ENCODE measurements at places on chromosomes 7 and 10.

DNA sequence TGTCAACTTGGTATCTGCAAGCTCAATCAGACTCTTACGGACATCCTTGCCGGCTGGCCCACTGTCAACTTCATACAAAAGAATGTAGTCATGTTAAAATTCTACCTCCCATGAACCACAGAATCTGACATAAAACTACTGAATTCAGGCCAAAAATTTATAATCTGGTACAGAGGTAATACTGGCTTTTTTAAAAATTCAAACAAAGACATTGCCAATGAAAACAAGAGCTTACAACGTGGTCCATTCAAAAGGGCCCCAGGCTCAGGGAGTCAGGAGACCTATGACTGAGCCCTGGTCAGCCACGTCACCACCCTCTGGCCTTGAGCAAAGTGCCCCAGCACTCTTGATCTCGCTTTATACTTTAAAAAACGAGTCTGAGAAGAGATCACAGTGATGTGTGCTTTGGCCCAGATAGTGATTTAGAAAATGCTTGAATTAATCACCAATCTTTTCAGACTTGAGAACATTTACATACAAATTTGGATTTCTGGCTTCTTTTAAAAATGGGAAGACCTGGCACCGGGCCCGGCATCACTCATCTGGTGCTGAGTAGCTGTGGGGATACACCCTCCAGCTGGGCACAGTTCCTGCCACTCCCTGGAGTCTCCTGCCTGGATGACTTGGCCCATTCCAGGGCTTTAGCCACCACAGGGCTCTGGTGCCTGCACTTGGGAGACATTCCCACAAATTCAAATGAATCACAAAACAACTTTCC lies 94.1 kb downstream of the PIP4K2A start:
- DNase-seq, result peak; percentile 69

- DNase-seq, result peak; percentile 17
These were observed 3.0 kb upstream of the HOXA7 start for GRCh38 chr7:27159266-27160144.

- no peak for DNase-seq
These were observed 79.3 kb upstream of the TNS3 start for GRCh38 chr7:47661051-47661714.

DNA sequence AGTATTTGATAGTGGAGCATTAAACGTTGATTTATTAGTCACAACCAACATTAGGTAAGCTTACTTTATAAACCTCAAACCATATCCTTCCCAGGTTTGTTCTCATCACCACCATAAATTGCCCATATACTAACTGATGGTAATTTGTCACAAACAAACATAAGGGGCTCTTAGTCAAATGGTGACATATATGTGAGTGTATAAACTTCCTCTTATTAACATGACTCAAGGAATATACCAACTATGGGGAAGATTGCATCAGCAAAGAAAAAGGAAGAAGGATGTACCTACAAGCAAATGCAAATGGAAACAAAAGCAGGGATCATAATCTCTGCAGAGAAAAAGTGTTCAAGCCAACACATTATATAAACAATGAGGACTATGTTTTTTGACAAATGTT lies 418.2 kb upstream of the AKR1E2 start:
- DNase-seq, result no peak

DNA sequence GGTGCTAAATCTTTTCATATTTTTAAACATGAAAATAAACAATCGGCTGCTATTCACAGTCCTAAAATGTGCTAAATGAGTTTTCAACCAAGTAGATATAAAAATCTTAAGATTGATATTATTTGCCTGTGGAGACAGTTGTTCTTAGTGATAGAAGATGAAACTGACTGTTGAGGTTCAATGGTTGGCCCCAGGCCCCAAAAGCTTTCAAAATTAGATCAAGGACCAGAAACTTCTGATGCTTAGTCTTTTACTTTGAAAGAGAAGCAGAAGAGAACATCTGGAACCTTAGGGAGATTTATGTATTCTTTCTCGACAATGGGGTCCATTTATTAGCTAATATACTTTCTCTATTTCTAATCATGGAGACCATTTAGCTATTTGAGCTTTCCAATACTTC lies 155.8 kb downstream of the REEP3 start:
- no peak for DNase-seq

GRCh38 chr10:67043041-67043440 lies 117.2 kb downstream of the LRRTM3 start:
- no peak for DNase-seq

DNA sequence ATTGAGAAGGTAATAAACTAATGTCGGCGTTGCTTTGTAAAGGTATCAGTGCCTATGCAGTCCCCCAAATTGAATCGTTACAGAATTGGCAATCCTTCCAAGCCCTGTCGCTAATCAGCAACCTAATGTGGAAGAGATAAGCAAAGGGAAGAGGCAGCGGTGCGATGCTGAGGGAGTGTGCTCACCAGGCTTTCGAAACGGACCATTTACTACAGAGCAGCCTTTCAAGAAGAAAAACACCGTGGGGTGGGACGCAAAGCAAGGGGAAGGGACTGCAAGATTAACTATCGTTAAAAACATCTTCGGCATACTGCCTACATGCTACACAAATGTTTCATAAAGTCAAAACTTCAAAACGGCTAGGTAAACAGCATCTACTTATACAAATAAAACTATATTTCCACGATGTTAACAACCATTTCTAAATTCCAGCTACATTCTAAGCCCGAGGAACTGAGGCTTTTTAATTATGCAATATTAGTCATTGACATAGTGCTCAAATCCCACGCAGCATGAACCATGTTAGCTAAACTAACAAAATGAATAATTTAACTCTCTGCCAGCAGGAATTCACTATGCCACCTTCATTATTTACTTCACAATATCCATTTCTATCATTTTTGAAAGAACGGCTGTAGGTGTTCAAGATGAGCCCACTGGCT lies 85.2 kb downstream of the CHCHD3 start:
- no peak for DNase-seq

DNA sequence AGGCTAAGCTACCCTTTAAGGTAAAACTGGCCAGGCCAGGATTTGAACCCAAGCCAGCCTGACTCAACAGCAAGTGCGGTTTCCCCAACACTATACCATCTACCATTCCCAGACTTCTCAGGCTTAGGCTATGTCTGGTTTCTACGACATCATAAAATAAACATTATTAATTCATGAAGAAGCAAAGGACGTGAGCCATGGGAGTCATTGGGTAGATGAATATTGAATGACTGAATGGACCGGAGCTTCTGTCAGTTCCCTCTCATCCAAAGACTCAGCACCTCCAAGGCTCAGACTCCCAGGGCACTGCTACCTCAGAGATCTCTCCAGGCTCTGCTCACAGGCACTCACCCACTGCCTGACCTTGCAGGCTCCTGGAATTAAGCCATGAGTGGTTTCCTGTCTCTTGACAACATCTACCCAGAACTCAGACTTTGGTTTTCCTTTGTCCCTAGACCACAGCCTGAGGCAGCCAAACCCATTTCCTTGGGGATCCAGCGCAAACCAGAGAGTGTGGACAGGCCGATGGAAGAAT lies 64.6 kb upstream of the STEAP1B start:
- DNase-seq, result peak; percentile 78

DNA sequence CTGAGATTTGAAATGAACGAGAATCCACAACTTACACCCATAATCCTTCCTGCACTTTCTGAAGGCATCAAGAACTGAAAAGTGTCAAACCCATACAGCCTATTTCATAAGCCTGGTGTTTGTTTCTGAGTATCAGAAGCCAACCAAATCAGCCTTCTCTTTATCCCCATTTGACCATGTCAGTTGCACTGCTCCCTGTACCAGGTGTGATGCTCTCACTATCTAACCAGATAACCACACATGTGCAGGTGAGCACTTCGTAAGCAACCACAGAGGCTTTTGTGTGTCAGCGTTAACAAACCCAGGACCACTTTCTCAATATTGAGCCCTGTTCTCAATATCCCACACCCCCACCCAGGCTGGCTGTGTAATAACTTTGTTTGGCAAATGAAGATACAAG lies 114.4 kb downstream of the DOCK4 start:
- no peak for DNase-seq

- no peak for DNase-seq
These were observed 5.3 kb downstream of the NUDT1 start for GRCh38 chr7:2247141-2247995.

DNA sequence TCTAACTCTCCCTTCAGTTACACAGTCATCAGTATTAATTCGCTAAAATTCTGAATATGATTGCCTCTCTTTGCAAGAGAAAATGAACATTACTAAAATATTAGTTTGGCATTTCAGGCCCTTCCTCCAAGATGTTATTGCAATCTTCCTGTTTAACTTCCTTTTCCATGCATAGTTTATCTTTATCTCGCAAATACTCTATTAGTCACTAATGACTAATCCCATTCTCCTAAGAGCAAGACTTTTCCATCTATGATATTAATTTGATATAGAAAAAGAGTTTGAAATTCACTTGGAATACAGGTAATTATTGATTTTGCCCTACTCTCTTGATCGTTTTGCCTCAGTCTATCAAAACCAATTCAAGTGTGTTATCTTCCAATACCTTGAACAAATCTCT lies 41.8 kb upstream of the SEMA3A start:
- DNase-seq, result no peak

- no peak for DNase-seq
These were observed 123.9 kb downstream of the TNS3 start for GRCh38 chr7:47458057-47458456.

DNA sequence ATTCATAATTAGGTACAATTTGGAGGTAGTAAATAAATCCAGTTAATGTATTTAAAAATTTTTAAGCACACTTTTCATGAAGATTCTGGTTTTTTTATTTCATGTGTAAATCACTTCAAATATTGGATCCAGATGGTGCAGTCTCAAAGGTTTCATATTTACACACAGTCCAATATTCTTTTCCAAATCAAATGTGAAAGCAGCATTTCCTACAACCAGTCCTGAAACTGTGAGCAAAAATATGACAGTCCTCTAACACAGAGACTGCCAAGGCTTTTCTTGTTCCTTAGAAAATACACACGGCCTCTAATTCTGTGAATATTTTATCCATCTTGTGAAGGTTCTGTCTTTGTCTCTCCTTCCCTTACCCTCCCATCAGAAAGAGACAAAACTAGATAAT lies 645.9 kb downstream of the ARL4A start:
- DNase-seq, result no peak

GRCh38 chr7:43764039-43764761 lies 5.7 kb downstream of the BLVRA start:
- DNase-seq, result no peak

GRCh38 chr7:151821226-151821625 lies 55.7 kb downstream of the PRKAG2 start:
- DNase-seq, result no peak

DNA sequence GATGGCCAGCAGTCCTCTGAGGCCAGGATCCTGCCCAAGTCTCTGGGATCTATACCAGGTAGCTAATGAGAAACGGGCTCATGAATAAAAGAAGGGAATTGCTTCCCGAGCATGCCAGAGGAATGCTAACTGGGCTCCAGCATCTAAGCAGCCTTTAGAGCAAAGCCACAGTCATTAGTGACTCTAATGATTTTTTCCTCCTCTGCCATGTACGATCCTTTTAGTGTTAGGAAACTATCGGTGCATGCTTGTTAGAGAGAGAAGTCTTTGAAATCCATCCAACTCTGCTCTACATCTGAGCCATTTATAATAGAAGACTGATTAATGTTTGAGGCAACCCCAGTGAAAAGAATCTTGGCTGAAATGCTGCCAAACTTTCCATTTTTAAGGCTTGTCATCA lies 124.9 kb upstream of the TCERG1L start:
- peak; percentile 30 for DNase-seq

GRCh38 chr7:34327681-34328080 lies 330.3 kb upstream of the NPSR1 start:
- no peak for DNase-seq

GRCh38 chr7:2832461-2832860 lies 11.6 kb downstream of the GNA12 start:
- DNase-seq, result no peak

- no peak for DNase-seq
These were observed 23.7 kb upstream of the TIAL1 start for GRCh38 chr10:119620241-119621077.

GRCh38 chr10:89582022-89582421 lies 46.6 kb upstream of the SLC16A12 start:
- DNase-seq, result no peak

- DNase-seq, result no peak
These were observed 57.2 kb downstream of the RAB18 start for GRCh38 chr10:27561334-27561733.

- DNase-seq, result no peak
These were observed 133.8 kb upstream of the PLXNA4 start for GRCh38 chr7:132709971-132710567.

DNA sequence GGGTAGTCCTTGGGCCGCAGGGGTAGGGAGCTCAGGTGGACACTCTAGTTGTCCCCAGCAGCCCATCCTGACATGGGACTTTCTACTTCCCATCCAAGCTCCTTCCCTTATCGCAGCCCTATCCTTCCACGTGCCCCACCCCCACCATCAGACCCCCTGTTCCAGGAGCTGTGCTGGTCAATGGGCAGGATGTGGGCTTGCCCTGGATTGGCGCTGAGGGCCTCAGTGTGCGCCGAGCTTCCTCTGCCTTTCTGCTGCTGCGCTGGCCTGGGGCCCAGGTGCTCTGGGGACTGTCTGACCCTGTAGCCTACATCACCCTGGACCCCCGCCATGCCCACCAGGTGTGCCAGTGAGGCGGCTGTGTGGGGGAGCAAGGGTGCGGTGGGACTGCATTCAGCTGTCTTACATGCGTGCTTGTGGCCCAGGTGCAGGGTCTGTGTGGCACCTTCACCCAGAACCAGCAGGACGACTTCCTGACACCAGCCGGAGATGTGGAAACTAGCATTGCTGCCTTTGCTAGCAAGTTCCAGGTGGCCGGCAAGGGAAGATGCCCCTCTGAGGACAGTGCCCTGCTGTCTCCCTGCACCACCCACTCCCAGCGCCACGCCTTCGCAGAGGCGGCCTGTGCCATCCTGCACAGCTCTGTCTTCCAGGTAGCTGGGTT lies 9.4 kb upstream of the ZNF467 start:
- no peak for DNase-seq

- no peak for DNase-seq
These were observed 41.6 kb downstream of the GPRIN2 start for GRCh38 chr10:46514899-46515298.

GRCh38 chr10:82392533-82392932 lies 517.5 kb downstream of the NRG3 start:
- DNase-seq, result no peak

- DNase-seq, result peak; percentile 43
These were observed 246.1 kb downstream of the KLF6 start for GRCh38 chr10:3538656-3539531.

- DNase-seq, result no peak
These were observed 65.6 kb upstream of the FAM171A1 start for GRCh38 chr10:15436696-15437095.

DNA sequence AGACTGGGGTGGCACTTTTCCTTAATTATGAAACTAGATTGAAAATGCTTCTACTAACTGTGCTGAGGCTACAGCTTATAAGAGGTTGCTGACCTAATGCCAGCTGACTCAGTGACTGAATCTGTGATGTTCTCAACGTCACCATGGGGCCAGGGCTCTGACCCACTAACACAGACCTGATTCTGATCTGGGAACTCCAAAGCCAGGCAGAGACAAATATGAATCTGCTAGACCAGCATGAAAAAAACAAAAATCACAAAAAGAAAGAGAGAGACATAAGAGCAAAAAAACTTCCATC lies 16.1 kb downstream of the USP6NL start:
- DNase-seq, result no peak

GRCh38 chr10:72794260-72794659 lies 99.3 kb upstream of the OIT3 start:
- DNase-seq, result no peak

Measured in femur (tissue), 1 donor.